ENCODE measurements at places on chromosomes 5 and 9.
A peak's percentile ranks its signal among the peaks of the same experiment; 100 is the strongest.

DNA sequence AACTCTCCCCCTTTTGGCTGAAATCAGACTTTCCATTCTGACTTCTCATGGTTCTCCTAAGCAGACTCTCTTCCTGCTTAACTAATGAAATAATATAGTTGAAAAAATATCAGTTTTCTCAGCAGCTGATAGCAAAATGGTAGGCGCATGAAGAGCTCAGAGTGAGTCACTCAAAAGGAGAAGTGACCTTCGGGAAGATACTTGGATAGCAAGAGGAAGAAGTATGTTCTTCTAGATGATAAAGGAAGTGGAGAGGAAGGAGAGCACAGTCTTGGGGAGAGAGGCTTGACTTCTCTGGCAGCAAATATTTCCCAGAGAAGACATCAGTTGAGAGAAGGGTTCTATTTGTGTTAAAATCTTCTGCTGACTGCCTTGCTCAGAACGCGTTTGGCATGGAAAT, 101.5 kb downstream of the TAF11L14 start:
- no peak for DNase-seq

GRCh38 chr9:137524161-137524980, 25.8 kb downstream of the PNPLA7 start:
- no peak for DNase-seq

DNA sequence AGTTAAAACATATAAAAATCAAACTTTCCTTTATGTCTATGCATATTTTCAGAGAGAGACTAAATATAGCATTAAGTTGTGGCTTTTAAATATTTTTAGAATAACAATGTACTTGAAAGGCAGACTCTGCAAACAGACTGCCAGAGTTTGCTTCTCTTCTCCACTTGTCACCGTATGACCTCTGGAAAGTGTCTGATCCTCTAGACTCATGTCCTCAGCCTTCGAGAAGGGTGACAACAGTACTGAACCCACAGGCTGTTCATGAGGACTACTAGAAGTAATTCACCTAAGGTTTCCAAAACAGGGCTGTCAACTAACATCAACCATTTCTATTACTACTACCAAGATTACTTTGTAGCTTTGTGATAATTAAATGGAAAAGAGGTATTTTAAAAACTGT, 167.7 kb upstream of the TBCA start:
- DNase-seq: no peak

DNA sequence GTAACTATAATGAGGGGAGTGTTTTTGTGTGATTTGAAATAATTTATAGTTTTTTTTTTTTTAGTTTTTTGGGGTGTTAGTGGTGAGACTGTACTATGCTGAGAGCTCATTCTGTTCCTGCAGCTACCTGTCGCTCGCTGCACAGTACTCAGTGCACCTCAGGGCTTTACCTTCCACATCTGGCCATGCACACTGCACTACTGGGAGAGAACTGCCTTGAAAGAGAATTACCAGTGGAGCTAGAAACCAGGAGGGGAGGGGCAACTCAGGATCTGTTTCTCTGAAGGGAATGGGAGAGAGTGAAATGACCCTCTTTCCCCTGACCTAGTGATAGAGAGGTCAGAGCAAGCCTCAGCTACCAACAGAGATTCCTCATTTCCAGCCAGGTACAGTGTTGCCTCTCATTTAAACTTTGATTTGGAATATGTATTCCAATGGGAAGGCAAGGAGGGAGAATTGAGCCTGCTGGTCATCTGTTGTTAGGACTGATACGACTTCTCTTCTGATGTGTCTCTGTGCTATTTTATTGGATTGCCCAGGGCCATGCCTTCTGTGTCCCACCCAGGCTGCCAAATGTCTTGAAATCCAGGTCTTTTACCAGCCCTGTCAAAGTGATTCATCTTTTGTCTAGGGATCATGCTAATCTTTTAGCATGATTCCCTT, 8.9 kb downstream of the ATG10 start:
- DNase-seq: peak; percentile 73

DNA sequence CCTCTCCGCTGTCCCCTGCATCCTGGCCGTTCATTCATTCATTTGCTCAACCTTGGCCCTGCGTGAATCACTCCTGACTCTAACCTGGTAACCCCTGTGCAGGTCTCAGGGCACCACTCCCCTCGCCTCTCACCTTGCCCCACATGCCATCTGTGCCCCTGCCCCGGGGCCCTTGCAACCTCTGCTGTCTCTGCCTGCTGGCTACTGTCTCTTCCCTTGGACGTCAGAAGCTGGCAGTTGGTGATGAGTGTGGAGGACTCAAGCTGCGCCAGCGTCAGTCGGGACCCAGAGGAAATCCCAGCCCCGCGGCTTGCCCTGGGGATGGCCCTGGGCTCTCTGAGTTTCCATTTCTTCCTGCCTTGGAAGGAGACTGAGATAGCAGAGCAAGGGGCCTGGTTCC, 154.9 kb downstream of the OLFM1 start:
- DNase-seq: no peak

GRCh38 chr5:157335534-157336422, 69.9 kb downstream of the CYFIP2 start:
- peak; percentile 46 for DNase-seq

DNA sequence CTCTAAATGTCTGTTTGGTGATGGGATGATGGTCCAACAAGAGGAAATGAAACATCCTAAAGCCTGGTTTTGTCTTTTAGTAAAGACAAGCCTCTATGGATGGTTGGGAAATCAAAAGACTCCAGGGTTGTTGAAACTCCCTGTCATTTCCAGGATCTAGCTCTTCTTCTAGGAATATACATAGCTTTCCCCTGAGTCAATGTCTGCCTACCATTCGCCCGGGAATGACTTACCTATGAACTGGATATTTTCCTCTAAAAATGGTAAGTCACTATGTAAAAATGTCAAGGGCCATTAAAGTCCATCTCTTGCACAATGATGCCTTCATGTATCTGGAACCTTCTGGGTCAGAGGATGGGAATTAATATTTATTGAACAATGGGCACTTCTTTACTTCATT, 11.1 kb upstream of the KIF12 start:
- DNase-seq: no peak

DNA sequence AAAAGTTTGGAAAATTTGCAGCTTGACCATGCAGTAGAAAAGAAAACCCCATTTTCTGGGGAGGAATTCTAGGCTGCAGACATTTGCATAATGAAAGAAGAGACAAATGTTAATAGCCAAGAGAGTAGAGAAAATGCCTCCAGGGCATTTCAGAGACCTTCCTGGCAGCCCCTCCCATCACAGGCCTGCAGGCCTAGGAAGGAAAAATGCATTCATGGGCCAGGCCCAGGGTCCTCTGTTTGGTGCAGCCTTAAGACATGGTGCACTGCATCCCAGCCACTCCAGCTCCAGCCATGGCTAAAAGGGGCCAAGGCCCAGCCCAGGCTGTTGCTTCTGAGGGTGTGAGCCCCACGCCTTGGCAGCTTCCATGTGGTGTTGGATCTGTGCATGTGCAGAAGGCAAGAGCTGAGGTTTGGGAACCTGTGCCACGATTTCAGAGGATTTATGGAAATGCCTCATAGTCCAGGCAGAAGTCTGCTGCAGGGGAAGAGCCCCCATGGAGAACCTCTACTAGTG, 75.0 kb upstream of the OR13F1 start:
- no peak for DNase-seq

DNA sequence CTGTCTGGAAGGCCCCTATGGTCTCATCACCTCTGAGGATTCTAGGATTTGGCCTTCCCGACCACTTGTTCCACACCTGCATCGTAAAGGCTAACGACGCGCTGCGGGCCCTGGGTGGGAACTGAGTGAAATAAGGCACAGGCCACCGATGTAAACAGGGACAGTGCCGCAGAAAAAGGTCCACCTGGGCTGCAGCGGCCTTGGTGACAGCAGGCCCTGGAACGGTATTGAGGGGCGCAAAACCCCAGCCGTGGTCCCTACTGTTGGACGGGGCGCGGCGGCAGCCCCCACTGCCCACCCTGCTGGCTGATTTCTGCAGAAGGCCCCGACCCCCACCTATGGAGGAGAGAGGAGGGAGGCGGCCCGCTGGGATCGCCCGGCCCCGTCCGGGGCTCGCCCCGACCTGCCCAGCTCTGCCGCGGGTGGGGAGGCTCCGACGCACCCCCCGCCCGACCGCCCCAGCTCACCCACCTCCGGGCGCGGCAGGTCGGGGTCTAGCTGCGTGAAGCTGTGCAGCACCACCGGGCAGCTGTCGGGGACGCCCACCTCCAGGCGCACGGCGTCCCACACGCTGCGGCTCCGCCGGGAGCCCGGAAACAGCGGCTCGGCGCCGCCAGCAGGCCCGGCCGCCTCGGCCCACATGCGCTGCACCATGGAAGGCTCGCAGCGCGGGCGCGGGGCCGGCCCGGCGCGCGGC, 391 bp downstream of the RALGDS start:
- DNase-seq: peak; percentile 76

DNA sequence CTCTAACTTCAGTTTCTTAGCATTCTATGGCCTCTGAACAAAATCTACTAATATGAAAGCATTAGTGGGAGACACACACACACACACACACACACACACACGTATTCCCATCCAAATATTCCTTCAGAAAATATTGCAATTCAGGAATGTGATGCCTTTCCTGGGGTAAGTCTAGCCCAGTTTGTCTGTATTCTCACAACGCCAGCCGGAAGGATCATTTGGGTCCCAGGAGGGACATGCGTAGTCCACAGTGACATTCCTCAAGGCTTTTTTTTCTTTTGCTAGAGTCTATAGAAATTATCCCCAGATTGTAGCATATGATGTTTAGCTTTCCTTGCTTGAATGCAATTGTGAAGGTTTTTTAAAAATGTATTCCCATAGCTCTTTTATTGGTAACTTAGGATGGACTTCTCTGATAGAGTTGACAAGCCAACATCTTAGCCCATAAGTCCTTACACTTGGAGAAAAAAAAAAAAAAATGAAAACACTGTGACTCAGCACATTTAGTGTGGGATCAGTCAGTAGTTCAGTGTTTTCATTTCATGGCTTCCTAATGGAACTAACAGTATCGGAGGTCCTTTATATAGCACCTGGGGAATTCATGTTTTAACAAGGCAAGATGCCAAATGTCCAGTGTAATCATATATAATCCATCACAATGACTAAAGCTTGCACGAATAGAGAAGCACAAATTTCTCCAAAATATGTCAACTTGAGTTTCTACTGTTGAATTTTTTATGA, 316.5 kb downstream of the DIRAS2 start:
- peak; percentile 57 for DNase-seq

DNA sequence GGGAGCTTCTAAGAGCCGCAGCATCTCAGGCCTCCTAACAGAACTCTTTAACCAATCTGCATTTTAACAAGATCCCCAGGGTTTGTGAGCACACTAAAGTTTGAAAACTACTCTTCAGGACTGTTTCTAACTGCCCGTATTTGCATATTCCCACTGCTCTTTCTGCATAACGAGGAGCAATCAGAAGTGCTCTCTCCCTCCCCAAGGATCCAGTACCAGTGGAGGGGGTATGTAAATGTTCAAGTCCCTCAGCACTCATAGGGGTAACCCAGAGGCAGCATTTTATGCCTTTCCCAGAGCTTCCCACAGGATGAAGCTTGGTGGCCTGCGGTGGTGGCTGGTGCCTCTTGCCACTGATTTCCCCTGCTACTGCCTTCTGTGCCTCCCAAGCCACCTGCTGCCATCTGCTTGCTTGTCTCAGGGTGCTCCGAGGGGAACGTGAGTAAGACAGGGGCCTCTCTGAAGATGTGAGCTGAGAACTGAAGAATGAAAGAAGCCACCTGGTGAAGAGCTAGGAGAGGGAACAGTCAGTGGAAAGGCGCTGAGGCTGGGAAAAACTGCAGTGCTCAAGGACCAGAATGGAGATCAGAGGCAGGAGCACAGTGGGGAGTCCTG, 30.0 kb upstream of the PPP1R2B start:
- DNase-seq: no peak

DNA sequence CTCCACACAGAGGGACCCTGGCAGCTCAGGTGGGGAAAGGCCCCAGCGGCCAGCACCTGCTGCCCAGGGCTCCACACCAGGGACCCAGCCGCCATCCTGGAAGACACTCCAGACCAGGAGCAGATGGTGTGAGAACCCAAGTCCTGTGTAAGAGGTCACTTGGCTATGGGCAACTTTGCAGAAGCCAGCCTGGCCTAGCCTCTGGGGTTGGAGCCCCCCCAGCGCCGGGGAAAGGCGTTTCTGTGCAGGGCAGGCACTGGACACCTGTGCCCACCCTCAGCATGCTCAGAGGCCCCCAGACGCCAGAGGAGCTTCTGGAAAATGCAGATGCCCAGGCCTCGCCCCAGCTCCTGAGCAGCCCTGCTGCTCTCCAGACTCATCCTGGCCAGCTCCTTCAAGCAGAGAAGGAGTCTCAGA, 34.0 kb downstream of the RASGEF1C start:
- no peak for DNase-seq

DNA sequence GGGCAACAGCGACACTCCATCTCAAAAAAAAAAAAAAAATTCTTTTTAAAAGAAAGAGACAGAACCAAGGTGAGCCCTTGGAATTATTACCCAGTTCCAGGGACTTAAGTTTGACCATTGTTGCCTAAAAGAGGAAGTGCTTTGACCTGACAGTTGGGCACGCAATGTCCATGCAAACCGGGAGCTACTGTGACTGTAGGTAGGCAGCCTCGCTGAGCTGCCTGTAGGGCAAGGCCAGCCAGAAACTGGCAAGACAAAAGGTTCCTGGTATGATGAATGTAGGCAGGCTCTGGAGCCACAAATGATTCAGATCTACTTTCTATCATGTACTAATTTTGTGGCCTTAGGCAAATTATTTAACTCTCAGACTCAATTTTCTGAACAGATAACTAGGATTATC, 334.8 kb upstream of the ZNF462 start:
- DNase-seq: peak; percentile 5

GRCh38 chr9:116360016-116360415, 206.4 kb downstream of the PAPPA start:
- no peak for DNase-seq

- peak; percentile 100 for DNase-seq
Observed at GRCh38 chr5:164345173-164345849, 839.9 kb downstream of the MAT2B start.

DNA sequence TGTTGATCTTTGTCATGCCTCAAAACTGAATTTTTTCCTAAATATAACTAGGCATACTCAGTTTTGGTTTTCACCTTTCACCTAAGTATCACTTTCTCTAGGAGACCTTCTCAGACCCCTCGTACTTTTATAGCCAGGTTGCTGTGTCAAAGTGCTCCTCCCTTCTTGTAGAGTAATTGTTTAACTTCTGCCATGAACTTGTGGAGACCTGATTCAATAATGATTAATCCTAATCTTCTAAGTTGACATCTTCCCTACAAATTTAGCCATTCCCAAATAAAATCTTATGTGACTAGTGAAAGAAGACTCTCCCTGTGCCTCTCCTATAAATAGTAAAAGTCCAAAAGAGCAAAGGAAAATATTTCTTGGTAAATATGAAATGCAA, 159.8 kb downstream of the SPATA31D1 start:
- no peak for DNase-seq
